ENCODE measurements at places on chromosomes 16 and 17. TPM values are rescaled to one million over a fixed set of nuclear protein-coding genes. Genes with fewer than 3 reads are reported as not detected.

SLC16A6 gene
- total RNA-seq = 0.92 TPM

GSE1 gene
- 12.0 TPM for total RNA-seq

CCL7 gene
- 0.19 TPM for total RNA-seq

SPNS2 gene
- 0.66 TPM for total RNA-seq

SBK1 gene
- not detected for total RNA-seq

TPSB2 gene
- not detected for total RNA-seq

PIPOX gene
- total RNA-seq = 2.7 TPM

CRAMP1 gene
- total RNA-seq = 6.6 TPM

MYH3 gene
- 1.5 TPM for total RNA-seq

PRSS53 gene
- 1.3 TPM for total RNA-seq

GNAO1 gene
- total RNA-seq = not detected

CCL22 gene
- not detected for total RNA-seq

SEPTIN12 gene
- total RNA-seq = not detected

COPZ2 gene
- total RNA-seq = 147 TPM

GUCY2D gene
- not detected for total RNA-seq

TBC1D3E gene
- total RNA-seq = not detected

ALG1 gene
- 26.8 TPM for total RNA-seq

BEAN1 gene
- total RNA-seq = not detected

DNAI2 gene
- not detected for total RNA-seq

KIF2B gene
- not detected for total RNA-seq

SETD6 gene
- 16.4 TPM for total RNA-seq

ITFG1 gene
- total RNA-seq = 91.7 TPM

KCNJ2 gene
- 0.25 TPM for total RNA-seq

C17orf113 gene
- 0.26 TPM for total RNA-seq

FBXL16 gene
- 0.13 TPM for total RNA-seq

AFMID gene
- total RNA-seq = 48.4 TPM

PRSS8 gene
- total RNA-seq = not detected

NPIPB4 gene
- 11.6 TPM for total RNA-seq

TMIGD1 gene
- total RNA-seq = not detected

CYB5D1 gene
- total RNA-seq = 9.4 TPM

ZNF750 gene
- not detected for total RNA-seq

TBC1D26 gene
- total RNA-seq = not detected

FAM20A gene
- 20.8 TPM for total RNA-seq

YBX2 gene
- not detected for total RNA-seq

G6PC1 gene
- not detected for total RNA-seq

MMP25 gene
- total RNA-seq = not detected

CDH16 gene
- total RNA-seq = not detected
